Upper lobe of right lung (tissue), 1 donor: ENCODE measurements at places on chromosomes 4 and X. TPM values are rescaled to one million over a fixed set of nuclear protein-coding genes. Genes with fewer than 3 reads are reported as not detected.

KLHL8 gene
- 18.4 TPM for total RNA-seq

WAS gene
- total RNA-seq, result 25.3 TPM

AADAT gene
- total RNA-seq, result 8.9 TPM

BRS3 gene
- not detected for total RNA-seq

SLC49A3 gene
- total RNA-seq, result 32.9 TPM

DNA sequence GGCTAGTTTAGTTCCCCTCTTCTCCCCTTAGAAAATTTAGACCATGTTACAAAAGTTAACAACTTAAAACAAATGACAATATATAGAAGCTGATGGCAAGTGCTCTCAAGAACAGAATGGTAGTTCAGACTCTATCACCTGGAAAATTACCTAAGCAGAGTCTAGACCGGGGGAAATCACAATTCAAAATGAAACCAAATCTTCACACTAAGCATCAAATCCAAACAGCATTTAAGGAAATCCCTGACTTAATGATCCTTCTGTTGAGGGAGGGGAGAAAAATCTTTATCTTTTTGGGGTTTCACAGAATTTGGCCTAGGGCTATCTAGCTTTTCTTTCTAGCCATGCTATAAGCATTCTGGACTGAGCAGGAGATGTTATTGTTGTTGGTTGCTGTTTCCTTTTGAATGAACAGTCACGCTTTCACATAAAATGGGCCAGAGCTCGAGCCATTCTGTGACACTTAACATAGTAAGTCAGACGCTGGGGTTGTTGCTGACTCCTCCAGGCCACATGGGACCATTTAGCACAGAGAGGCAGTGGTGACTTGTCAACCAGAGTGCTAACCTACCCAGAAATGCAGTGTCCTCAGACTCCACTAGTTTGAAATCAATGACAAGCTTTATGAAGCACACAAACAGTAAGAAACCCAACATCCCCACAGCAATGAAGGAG, 16.0 kb upstream of the LSM6 start:
- no peaks in the 10 kb centered on the region for H3K27me3 ChIP-seq
- H3K4me1 ChIP-seq, result no peaks in the 10 kb centered on the region
- no peak overlapping the region for H3K27ac ChIP-seq
- no peaks in the 10 kb centered on the region for H3K36me3 ChIP-seq
- no peak overlapping the region for H3K4me3 ChIP-seq

- H3K27me3 ChIP-seq, result no peaks in the 10 kb centered on the region
- peaks cover 48% of the 10 kb centered on the region for H3K4me1 ChIP-seq
- no peak overlapping the region for H3K4me3 ChIP-seq
- no peaks in the 10 kb centered on the region for H3K36me3 ChIP-seq
- H3K27ac ChIP-seq, result no peak overlapping the region
Observed at GRCh38 chr4:139922406-139923024, 231.5 kb downstream of the MAML3 start.

- H3K27me3 ChIP-seq, result no peaks in the 10 kb centered on the region
- no peaks in the 10 kb centered on the region for H3K36me3 ChIP-seq
- H3K4me1 ChIP-seq, result peaks cover 13% of the 10 kb centered on the region
- peak overlapping the region; percentile 98 for H3K27ac ChIP-seq
- peak; percentile 87 for DNase-seq
Observed at GRCh38 chrX:107672955-107673378, 44.7 kb downstream of the PRPS1 start.

- H3K4me1 ChIP-seq, result no peaks in the 10 kb centered on the region
- H3K27ac ChIP-seq, result no peak overlapping the region
- no peaks in the 10 kb centered on the region for H3K36me3 ChIP-seq
- no peak for DNase-seq
- no peak overlapping the region for H3K4me3 ChIP-seq
Observed at GRCh38 chr4:18568600-18568999, 547.0 kb upstream of the LCORL start.

- H3K27ac ChIP-seq, result no peak overlapping the region
- no peak overlapping the region for H3K4me3 ChIP-seq
- H3K36me3 ChIP-seq, result no peaks in the 10 kb centered on the region
- no peak for DNase-seq
- H3K4me1 ChIP-seq, result no peaks in the 10 kb centered on the region
Observed at GRCh38 chrX:109399831-109400230, 82.1 kb downstream of the GUCY2F start.

DNA sequence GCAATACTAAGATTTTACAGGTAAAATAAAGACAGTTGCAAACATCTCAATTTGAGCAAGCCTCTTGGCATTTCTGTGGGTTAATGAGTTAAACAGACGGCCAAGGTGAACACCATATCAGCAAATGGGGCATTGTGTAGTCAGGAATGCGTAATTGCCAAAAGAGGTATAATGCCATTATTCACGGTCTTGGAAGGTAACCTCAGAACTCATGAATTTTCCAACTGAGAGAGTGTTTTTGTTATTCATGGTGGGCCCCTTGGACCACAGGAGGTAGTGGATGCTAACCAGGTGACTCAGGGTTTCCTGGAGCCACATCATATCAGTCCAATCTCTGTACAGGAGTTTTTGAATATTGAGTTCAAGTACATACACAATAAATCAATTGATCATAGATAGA, 368.0 kb upstream of the TECRL start:
- DNase-seq, result no peak
- no peak overlapping the region for H3K4me3 ChIP-seq
- no peaks in the 10 kb centered on the region for H3K36me3 ChIP-seq
- H3K27ac ChIP-seq, result no peak overlapping the region
- no peaks in the 10 kb centered on the region for H3K27me3 ChIP-seq

GRCh38 chrX:79117078-79117477, 27.4 kb upstream of the GPR174 start:
- no peaks in the 10 kb centered on the region for H3K27me3 ChIP-seq
- H3K4me3 ChIP-seq, result no peak overlapping the region
- H3K4me1 ChIP-seq, result no peaks in the 10 kb centered on the region
- no peak overlapping the region for H3K27ac ChIP-seq
- H3K36me3 ChIP-seq, result no peaks in the 10 kb centered on the region

DNA sequence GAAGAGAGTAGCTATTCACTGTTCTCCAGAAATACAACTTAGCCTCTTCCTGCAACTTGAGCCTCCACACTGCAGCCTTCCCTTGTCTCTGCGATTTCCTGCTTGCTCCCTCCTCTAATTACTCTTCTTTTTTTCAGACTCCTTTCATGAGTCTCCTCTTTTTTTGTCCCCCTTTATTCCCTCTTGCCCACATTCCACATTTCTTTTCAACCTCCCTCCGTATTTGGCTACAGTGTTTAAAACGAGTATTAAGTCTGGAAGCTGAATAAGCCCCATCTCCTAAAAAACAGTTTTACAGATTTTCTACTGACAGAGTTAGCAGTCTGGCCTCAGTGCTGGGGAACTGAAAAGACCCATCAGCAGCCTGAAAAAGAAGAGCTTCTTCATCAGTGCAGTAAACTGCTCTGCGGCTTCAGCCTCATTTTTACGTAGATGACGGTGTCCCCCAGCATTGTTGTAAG, 141.5 kb downstream of the TENM3 start:
- no peak for DNase-seq
- no peak overlapping the region for H3K27ac ChIP-seq
- no peaks in the 10 kb centered on the region for H3K27me3 ChIP-seq
- no peaks in the 10 kb centered on the region for H3K36me3 ChIP-seq

DNA sequence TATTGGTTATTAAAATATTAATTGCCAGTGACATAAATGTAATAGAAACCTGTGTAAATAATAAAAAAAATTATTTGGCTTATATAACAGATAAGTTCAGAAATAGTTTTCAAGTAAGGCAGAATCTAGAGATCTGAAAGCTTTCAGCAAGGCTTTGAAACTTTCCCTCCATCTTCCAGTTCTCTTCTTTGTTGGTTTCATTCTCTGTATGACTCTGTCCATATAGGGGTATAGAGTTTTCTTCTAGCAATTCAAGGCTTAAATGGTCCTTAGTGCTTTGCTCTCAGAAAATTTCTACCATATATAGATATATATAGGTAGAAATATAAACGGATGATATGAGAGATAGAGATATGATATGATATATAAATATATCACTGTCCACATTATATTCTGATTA, 160.5 kb upstream of the GABRA2 start:
- H3K36me3 ChIP-seq, result no peaks in the 10 kb centered on the region
- H3K4me3 ChIP-seq, result no peak overlapping the region
- H3K27ac ChIP-seq, result no peak overlapping the region

- H3K27me3 ChIP-seq, result no peaks in the 10 kb centered on the region
- H3K36me3 ChIP-seq, result no peaks in the 10 kb centered on the region
- no peak overlapping the region for H3K27ac ChIP-seq
- no peaks in the 10 kb centered on the region for H3K4me1 ChIP-seq
Observed at GRCh38 chr4:86398187-86398586, 38.3 kb upstream of the MAPK10 start.

DNA sequence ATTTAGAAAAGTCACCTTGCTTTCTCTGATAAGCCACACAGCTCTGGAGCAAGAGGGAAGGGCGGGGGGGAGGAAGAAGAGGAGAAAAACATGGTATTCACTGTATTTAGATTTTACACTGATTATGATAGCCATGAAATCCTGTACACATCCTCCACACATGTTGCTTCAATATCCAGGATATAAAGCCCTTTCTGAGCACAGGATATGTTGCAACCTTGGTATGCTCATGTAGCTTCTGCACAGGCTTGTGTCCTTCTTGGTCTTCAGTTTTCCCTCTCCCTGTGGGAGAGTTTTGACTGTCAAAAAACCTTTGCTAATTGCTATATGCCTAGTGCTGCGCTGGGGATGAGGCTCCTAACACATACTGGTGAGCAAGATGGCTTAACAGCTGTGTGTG, 61.9 kb upstream of the DAPP1 start:
- H3K36me3 ChIP-seq, result no peaks in the 10 kb centered on the region
- no peak for DNase-seq
- H3K27ac ChIP-seq, result no peak overlapping the region
- H3K27me3 ChIP-seq, result no peaks in the 10 kb centered on the region

- peak; percentile 91 for DNase-seq
- H3K4me1 ChIP-seq, result peaks cover 14% of the 10 kb centered on the region
- H3K27ac ChIP-seq, result peak within 1 kb of the TSS; percentile 68
- H3K27me3 ChIP-seq, result no peaks in the 10 kb centered on the region
- H3K4me3 ChIP-seq, result peak within 1 kb of the TSS; percentile 61
Observed at GRCh38 chr4:90127223-90127705, at the start of gene CCSER1. Gene CCSER1, plus strand, starts transcription at chr4:90127394.

DNA sequence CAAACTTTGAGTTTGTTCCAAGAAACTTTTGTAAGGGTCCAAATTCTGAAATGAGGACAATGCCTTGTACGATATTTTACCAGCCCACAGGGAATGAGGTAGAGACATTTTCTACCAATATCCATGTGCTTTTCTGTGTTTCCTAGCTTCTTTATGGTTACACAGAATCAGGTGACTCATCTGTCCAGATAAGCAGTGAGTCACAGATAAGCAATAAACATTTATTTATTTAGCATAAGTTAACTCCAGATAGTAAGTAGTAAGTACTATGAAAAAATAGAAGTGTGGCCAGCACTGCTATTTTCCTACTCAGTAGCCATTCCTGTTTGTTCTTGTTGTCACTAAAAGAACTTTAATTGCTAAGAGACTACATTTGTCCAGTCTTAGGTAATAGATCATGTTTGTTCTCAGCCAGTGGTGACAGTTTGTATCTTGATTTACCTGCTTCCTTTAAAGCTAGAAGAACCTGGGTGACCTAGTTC, 7.4 kb downstream of the AFF1 start:
- H3K36me3 ChIP-seq, result no peaks in the 10 kb centered on the region
- H3K27ac ChIP-seq, result no peak overlapping the region
- H3K4me3 ChIP-seq, result no peak overlapping the region
- H3K4me1 ChIP-seq, result peaks cover 37% of the 10 kb centered on the region

- no peak overlapping the region for H3K27ac ChIP-seq
- H3K27me3 ChIP-seq, result no peaks in the 10 kb centered on the region
- H3K4me1 ChIP-seq, result no peaks in the 10 kb centered on the region
- H3K4me3 ChIP-seq, result no peak overlapping the region
- no peaks in the 10 kb centered on the region for H3K36me3 ChIP-seq
Observed at GRCh38 chr4:111283066-111283677, 660.3 kb upstream of the PITX2 start.

GRCh38 chr4:129950217-129950616, 854.3 kb downstream of the C4orf33 start:
- H3K36me3 ChIP-seq, result no peaks in the 10 kb centered on the region
- H3K4me3 ChIP-seq, result no peak overlapping the region
- H3K27me3 ChIP-seq, result no peaks in the 10 kb centered on the region
- no peaks in the 10 kb centered on the region for H3K4me1 ChIP-seq
- DNase-seq, result no peak

- peak overlapping the region; percentile 67 for H3K27ac ChIP-seq
- DNase-seq, result no peak
- peaks cover 29% of the 10 kb centered on the region for H3K4me1 ChIP-seq
- no peaks in the 10 kb centered on the region for H3K36me3 ChIP-seq
- H3K4me3 ChIP-seq, result no peak overlapping the region
- H3K27me3 ChIP-seq, result no peaks in the 10 kb centered on the region
Observed at GRCh38 chr4:140242357-140243277, 88.6 kb upstream of the MAML3 start.

- no peaks in the 10 kb centered on the region for H3K4me1 ChIP-seq
- no peak overlapping the region for H3K4me3 ChIP-seq
- H3K36me3 ChIP-seq, result no peaks in the 10 kb centered on the region
- no peak overlapping the region for H3K27ac ChIP-seq
Observed at GRCh38 chr4:99863-100262, 24.4 kb upstream of the ZNF718 start.

DNA sequence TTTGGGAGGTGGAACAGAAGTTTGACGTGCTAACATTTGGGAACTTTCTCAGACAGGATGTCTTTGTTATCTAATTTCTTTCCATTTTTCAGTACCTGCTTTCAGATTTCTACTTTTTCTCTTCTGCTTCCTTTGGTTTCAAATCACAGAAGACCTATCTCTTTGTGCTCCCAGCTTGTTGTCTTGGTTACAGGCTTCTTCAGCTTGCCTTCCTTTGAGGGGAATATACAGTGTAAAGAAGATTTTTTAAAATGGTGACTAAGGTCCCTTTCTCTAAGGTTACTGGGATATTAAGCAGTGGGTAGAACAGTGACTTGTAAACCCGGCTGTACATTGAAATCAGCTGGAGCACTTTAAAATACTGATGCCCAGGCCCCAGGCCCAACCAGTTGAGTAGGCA, 48.0 kb downstream of the TMEM164 start:
- H3K27me3 ChIP-seq, result no peaks in the 10 kb centered on the region
- H3K36me3 ChIP-seq, result no peaks in the 10 kb centered on the region
- H3K4me3 ChIP-seq, result no peak overlapping the region
- no peaks in the 10 kb centered on the region for H3K4me1 ChIP-seq

GRCh38 chr4:87500092-87500462, 29.1 kb downstream of the SPARCL1 start:
- H3K4me3 ChIP-seq, result no peak overlapping the region
- no peak for DNase-seq
- H3K27me3 ChIP-seq, result no peaks in the 10 kb centered on the region
- H3K27ac ChIP-seq, result no peak overlapping the region

DNA sequence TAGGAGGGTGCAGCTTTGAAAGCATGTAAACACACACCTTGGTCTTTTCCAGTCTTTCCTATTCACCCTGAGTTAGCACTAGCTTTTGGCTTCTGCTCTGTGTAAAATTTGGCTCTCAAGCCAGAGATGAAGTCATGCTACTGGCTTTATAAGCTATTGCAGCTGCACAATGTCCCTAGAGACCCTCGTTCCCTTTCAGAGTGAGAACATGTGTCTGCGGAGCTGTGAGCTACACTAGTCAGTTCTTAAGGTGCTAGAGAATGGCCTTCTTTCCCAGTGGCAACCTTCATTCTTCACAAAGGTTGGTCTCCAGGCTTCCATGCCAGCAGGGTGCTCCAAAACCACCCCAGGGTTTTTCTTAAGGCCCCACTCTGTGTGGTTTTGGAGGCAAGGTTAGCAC, 199.1 kb downstream of the SPATA18 start:
- no peaks in the 10 kb centered on the region for H3K4me1 ChIP-seq
- no peak overlapping the region for H3K4me3 ChIP-seq
- H3K36me3 ChIP-seq, result no peaks in the 10 kb centered on the region
- no peak for DNase-seq
- no peaks in the 10 kb centered on the region for H3K27me3 ChIP-seq
- H3K27ac ChIP-seq, result no peak overlapping the region
